ENCODE measurements at places on chromosomes 5 and 9.

DNA sequence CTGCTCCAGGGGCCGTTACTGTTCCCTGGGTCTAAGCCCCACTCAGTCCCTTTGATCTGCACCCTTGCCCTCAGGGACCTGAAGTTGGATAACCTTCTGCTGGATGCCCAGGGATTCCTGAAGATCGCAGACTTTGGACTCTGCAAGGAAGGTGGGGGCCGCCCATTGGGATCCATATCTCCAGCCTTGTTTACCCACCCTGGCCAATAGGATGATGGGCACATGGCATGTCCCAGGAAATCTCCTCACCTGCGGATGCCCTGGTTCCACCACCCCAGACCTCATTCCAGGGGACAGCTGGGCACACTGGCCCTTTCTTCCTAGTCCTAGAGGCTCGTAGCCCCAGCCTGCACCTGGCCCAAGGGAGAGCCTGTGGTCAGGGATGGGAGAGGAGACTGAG is 5.5 kb downstream of the ZDHHC12 start:
- no peak for DNase-seq

GRCh38 chr9:98908897-98909634 is 34.6 kb upstream of the COL15A1 start:
- DNase-seq: peak; percentile 86

GRCh38 chr9:117191504-117192261 is 223.2 kb downstream of the ASTN2 start:
- DNase-seq: no peak

DNA sequence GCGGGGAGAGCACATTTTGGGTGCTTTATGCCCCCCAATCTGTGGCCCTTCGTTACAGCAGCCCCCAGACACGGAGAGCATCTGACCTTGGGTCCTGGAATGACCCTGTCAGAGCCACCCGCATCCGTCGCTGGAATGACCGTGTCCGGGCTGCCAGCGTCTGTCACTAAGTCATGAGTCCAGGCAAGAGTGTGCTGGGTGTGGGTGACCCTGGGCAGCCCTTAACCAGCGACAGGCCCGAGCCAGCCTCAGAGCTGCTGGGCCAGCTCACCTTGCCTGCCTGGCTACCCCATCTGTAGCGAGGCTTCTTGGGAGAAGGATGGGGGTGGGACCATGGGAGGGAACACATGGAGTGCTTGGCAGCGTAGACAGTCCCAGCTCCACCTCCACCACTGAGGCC is 46.8 kb upstream of the NOTCH1 start:
- no peak for DNase-seq

DNA sequence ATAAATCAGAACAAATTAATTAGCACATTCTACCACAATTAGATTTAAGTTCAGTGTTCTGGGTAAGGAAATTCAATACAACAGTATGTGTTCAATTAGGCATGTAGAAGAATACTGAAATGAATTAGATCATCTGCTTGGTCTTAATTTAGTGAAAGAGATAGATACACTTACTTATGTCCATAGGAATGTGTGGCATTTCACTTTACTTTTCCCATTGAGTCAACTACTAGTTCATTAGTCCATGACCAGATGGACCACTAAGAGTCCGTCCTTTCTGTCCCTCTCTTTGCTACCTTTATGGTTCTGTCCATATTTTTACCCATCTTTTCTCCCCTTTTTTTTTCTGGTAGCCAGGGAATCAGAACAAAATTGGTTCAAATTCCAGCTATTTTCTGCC is 276.9 kb downstream of the OSTF1 start:
- DNase-seq: no peak

DNA sequence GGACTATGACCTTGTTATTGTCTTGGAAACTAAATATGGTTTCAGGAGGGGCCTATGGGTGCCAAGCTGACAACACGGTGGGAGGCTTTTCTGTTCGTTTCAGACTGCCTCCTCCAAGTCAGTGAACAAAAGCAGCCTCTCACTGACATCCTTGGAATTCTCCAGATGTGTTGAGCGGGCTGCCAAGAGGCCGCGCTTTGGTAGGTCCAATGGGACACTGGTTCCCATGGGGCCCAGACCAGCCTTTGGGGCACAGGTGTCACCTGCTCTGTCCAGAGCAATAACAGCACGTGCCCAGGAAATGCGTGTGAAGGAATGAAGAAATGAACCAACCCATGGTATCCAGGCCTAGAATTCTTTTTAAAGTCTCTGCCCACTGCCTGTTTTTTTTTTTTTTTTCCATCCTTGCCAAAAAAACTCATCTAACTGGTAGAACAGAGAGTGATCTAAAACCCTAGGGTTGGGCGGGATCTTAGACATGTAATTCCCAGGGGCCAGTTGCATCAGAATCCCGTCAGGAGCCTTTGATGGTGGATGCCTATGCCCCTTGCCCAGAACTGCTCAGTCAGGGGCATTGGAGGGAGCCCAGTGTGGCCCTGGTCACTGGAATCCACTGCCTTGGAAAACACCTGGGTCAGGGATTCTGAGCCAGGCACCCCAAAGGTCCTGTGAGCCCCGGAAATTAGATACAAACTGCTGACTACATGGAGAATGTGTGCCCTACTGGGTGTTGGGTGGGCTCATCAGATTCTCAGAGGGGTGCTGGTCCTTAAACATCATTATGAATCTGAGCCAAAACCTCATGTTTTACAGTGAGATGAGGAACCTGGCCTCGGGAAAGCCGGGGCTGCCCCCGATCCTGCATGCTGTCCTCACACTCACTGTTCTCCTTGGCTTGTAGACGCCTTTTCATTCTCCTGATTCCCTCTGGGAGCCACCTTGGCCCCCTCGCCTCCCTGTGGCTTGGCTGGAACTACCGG is 60.1 kb downstream of the GTF3C4 start:
- no peak for DNase-seq

DNA sequence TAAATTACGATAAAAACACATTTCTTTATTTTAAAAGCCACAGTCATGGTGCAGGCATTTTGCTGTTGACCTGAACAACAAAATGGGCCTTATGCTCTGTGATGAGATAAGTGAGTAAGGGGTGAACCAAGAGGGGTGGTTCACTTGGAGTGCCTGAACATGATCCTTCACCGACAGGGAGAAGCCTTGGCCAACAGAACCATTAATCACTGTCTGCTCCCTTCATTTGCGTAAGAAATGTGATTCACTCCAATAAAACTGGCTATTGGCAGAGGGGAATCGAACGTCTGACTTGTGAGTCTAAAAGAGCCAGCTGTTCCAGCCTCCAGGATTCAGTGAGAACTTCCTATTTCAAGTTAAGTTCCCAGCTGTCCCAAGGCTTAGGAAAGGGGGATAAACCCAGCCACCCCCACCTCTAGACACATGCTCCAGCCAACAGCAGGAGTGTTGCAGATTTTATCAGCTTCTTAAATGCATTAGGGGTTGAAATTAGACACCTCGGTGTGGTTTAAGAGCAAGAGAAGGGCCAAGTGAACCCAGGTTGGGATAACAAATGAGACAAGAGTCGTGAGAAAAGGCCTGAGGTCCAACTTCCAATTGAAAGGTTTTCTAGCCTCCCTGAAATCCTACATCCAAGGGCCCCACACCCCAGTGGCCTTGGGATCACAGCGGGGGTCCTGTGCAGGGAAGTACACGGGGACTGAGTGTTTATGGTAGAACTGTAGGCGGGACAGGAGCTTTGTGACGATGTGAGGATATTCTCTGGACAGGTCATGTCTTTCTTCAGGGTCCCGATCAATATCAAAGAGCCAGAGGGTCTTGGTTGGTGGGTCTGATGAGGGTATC is 131.4 kb upstream of the LHFPL2 start:
- DNase-seq: peak; percentile 94

- DNase-seq: no peak
Observed at GRCh38 chr9:77697238-77697984, 49.3 kb upstream of the GNA14 start.

GRCh38 chr9:18185196-18185595 is 288.8 kb upstream of the ADAMTSL1 start:
- DNase-seq: no peak

DNA sequence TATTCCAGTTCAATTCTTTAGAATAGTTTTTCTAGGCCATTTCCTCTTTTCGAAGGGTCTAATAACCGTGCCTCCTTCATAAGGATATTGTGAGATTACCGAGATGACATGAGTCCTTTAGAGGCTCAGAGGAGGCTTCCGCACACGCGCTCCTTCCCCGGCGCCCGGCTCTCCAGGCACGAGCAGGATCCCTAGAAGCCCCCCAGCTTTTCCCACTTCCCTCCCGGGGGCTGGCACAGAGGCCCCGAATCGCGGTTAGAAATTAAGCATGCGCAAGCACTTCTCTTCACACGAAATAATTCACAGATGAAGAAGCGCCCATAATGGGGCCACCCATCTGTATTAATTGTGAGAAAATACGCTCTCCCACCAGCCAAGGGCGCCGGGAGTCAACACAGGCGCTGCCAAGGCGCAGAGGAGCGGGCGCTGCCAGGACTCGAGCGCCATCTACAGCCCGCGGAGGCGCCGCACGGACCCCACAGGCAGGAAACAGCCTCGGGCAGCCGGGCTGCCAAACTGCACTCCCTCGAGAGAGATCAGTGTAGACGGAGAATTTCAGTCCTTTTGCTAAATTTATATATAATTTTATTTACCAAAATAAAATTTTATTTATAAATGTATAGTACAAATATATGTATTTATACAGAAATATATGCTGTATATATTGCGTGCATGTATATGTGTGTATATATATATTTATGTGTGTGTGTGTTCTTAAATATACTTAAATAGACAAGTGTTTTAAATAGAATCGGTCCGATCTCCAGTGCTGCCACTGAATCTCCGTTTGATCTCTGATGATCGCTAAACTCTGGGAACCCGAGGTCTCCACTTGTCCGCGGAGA is 258.1 kb upstream of the NFIL3 start:
- DNase-seq: no peak

DNA sequence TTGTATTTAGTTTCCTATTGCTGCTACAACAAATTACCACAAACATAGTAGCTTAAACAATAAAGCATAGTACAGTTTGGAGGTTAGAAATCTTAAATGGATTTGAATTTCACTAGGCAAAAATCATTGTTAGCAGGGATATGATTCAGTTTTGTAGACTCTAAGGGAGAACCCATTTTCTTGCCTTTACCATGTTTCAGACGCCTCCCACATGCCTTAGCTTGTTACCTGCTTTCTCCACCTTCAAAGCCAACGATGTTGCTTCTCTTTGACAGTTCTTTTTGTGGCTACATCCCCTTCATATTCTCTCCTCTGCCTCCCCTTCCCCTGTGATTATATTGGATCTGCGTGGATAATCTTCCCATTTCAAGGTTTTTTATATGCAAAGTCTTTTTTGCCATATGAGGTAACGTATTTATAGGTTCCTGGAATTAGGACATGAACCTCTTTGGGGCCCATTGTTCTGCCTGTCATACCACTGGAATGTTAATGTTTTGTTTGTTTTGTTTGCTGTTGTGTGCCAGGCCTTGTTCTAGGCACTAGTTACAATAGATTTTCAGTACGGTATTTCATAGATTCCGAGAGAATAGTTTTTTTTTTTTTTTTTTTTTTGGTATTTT is 54.1 kb downstream of the UHRF2 start:
- DNase-seq: no peak

DNA sequence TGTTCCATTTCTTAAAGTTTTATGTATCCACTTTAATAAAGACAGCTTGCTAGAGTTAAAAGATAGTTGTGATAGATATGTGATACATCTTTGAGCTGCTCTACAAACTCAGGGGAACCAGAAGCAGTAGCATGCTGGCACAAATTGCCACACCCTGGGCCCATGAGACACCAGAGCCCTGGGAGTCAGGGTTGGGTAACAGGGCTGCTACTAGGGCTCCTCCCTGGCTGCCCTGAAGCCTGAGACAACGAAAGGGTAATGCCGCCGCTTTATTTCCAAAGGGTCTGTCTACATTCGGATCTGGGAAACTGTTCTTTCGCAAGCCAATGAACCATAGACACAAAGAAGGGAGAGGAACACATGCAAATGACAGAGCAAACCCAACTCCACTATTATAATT is 29.2 kb downstream of the PTPN3 start:
- DNase-seq: no peak

- DNase-seq: no peak
Observed at GRCh38 chr9:98045234-98046179, 11.0 kb upstream of the NANS start.

- DNase-seq: no peak
Observed at GRCh38 chr9:78234810-78235209, 1.1 kb upstream of the CEP78 start.

DNA sequence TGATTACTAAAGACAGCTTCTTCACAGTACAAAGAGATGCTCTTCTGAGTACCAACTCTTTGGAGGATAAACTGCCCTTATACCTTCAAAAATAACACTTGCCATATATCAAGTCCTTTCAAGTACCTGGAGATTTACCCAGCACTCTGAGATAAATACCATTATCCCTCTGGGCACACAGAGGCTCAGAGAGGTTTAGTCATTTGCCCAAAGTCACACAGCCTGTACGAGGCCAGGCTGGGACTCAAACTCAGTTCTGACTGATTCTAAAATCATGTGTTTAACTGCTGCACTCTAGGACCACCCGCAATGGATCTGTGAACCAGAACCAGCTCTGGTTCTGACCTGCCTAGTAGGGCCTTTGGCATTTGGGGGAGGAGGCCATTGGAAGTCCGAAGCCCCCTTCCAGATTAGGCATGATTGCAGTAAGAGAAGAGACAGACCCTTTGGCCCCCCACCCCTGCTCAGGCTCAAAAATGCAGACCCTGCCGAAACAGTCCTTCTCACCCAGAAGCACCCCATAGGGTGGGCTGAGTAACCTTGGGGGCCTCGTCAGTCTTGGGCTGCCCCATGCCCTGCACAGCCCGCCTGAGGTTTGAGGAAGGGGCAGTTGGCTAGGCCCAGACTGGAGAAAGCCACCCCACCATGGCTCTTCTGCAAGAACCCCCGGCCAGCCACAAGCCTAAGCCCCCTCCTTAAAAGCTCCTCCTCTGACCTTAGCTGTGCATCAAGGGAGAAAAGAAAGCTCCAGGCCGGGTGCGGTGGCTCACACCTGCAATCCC is 32.8 kb upstream of the IL17B start:
- no peak for DNase-seq

DNA sequence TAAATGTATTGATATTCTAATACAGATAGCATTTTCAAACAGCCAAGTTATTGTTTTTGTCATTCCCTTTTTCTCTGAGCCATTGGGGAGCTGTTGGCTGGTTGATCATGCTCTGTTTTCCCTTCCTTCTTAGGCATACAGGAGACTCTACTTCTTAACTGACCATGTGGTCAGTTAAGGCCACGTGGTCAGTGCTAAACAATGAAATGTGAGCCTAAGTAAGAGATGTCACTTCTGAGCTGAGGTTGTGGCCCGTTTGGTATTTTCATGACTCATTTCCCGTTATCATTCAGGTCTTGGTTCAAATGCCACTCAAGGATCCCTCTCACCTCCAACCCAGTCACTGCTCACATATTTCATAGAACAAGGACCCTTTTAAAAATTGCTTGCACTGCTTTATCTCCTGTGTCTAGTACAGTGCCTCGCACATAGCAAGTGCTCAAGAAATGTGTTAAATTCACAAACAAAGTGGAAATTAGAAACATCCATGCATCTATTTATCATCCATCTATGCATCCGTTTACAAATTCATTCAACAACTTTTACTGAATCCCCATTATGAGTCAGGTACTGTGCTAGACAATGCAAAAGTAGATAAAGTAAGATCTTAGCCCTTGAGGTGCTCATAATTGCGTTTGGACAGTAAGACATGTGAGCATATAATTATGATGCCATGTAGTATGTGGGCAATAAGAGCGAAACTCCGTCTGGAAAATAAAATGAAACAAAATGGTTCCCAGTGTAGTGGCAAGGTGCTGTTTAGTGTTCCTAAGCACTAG is 50.7 kb downstream of the ARRDC3 start:
- DNase-seq: no peak

Data from AG09309 (cell line).